ENCODE measurements at places on chromosomes 6 and 20.

GRCh38 chr6:137801352-137802114 lies 65.5 kb upstream of the TNFAIP3 start:
- DNase-seq: no peak

DNA sequence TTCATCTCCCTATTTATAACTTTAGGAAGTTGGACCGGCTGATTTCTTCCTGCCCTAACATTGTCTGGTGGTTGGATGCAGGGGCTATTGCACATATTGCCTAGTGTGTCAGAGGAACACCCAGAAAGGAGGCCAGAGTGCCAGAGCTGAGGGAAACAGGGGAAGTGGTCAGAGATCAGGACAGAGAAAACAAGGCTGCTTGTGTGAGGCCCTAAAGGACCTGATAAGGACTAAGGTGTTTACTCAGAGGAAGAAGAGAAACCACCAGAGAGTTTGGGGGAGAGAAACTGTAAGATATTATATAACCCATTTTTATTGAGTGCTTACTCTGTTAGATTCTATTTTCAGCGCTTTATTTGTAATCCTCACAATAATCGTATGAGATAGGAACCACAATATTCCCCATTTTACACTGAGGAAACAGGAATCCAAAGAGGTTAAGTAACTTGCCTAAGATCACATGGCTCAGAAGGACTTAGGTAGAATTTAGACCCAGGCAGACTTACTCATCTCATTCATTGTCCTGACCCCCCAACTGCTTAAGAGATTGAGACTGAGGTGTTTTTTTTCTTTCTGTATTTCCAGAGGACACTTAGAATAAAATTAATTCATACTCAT lies 54.0 kb upstream of the REV3L start:
- no peak for DNase-seq

GRCh38 chr6:146840641-146841040 lies 241.9 kb downstream of the ADGB start:
- DNase-seq: no peak

- peak; percentile 42 for DNase-seq
These were observed 2.2 kb downstream of the ZNFX1 start for GRCh38 chr20:49275636-49276035.

GRCh38 chr20:20024942-20025341 lies 7.8 kb downstream of the NAA20 start:
- DNase-seq: no peak

DNA sequence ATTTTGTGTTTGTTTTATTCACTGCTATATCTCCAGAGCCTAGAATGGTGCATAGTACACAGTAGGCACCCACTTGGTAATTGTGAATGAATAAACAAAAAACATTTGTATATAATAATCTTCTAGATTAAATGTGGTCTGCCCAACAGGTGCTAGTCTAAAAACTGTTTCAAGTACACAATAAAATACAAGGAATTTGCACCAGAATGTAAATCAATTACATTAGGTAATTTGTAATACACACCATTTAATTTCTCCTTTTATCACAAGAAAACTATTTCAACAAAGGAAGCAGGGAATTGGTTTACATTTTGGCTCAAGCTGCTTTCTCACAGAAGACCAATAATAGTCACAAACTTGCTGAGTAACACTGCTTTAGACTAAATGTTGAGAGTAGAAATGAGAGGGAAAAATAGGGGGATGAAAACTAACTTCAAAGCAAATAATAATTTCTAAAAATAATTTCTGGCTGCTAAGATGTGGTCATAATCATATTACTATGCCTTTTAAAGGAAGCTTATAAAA lies 22.1 kb downstream of the RUNX2 start:
- DNase-seq: no peak

GRCh38 chr6:73225396-73225795 lies at the start of gene KHDC1L:
TSS of gene KHDC1L (minus strand) at chr6:73225496. CDS start at chr6:73225408, 88 bp downstream.
- DNase-seq: no peak

- DNase-seq: no peak
These were observed 193.5 kb downstream of the SLC24A3 start for GRCh38 chr20:19405958-19406357.

GRCh38 chr6:130604841-130605399 lies 222.3 kb upstream of the SMLR1 start:
- no peak for DNase-seq

GRCh38 chr20:44650771-44651433 lies 597 bp downstream of the ADA start:
- no peak for DNase-seq

DNA sequence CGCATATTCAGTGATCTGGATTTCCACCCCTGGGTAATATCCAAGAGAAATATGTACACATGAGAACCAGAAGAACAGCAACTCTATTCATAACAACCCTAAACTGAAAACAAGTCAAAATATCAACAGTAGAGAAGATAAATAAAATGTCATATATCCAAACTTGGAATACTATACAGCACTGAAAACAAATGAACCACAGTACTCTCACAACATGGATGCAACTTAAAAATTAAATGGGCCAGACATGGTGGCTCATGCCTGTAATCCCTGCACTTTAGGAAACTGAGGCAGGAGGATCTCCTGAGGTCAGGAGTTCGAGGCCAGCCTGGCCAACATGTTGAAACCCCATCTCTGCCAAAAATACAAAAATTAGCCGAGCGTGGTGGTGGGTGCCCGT lies 16.5 kb upstream of the ATXN1 start:
- no peak for DNase-seq

DNA sequence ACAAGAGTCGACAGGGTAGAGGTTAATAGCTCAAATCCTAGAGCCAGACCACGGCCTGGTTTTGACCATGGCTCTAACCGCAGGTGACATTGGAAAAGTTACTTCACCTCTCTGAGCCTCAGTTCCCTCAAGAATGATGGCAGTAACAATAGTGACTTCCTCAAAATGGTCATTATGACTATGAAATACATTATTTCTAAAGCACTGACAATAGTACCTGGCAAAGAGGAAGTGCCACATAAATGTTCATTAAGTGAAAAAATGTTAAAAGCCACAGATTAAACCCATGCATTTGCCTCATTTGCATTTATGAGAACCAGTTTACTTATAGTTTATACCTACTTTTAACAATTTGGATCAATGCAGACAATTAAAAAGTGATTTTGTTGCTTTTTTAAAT lies 12.3 kb downstream of the BTBD3 start:
- no peak for DNase-seq

DNA sequence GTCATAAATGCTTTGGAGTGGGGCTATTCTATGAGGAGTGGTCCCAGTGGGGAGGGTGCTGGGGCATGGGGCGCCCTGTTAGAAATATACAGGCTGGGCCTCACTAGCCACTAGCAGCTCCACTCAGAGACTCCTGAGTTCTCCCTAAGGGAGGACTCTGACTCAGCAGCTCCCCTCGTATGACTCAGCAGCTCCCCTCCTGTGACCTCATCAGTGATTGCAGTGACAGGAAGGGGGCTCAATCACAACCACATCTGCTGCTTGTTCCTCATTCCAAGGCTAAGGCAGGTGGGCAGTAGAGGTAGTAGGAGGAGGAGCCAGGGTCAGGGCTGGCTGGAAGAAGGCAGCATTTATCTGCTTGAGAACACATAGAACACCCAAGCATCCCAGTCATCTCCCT lies 73.7 kb downstream of the PRND start:
- no peak for DNase-seq

DNA sequence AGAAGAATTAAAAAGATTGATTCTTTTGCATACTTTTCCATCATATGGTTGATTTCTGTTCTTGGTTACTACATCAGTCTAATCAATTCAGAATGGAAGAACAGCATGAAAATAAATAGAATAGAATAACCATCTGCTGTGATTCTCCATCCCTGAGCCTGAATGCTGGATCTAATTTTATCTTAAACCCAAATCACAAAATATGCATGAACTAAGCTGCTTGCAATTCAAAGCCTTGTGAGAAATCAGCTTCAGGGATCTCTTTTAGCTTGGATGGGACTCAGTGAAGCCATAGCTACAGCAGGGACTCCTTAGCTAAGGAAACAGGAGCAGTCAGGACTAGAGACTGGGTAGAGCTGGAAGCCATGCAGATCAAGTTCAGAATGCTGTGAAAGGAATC lies 74.1 kb downstream of the TPBG start:
- DNase-seq: no peak

DNA sequence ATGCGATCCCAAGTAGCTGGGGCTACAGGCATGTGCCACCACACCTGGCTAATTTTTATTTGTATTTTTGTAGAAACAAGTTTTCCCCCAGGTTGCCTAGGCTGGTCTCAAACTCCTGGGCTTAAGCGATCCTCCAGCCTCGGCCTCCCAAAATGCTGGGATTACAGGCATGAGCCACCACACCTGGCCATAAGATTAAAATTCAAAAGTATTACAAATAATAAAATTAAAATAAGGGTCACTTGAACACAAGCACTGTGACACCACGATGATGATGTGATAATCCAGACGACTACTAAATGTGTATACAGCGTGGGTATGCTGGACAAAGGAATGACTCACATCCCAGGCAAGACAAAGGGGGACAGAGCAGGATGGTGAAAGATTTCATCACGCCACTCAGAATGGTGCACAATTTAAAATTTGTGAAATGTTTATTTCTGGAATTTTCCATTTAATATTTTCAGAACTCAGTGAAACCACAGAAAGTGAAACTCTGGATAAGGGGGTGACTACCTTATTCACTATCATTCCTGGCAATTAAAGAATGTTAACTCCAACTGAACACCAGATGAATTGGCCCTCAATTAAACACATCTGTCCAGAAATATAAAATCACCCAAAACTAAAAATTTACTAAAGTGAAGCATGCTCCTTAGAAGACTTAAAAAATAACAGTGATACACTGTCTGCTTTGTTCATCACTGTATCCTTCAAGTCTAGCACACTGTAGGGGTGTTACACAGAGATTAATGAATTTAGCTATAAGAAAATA lies 13.1 kb downstream of the B4GALT5 start:
- no peak for DNase-seq

- DNase-seq: no peak
These were observed 64.5 kb downstream of the EYA2 start for GRCh38 chr20:46959081-46959692.

GRCh38 chr6:27091661-27092315 lies 155.7 kb upstream of the PRSS16 start:
- no peak for DNase-seq

GRCh38 chr20:36777576-36777975 lies 4.0 kb upstream of the DSN1 start:
- DNase-seq: no peak

DNA sequence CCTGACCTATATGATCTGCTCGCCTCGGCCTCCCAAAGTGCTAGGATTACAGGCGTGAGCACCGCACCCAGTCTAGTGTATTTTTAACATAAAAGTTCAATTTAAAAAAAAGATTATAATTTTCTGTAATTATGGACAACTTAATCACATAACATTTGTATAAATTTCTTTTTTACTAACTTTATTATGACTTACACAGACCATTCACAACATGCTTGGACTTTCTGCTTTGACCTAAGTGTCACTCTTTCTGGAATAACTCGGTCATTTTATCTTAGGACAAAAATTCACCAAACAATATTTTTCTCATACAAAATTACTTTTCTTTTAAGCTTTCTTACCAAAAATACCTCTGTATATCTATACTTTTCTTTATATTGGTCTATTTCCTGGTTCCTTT lies 15.4 kb upstream of the IL22RA2 start:
- DNase-seq: no peak

- no peak for DNase-seq
These were observed 158.1 kb upstream of the AKAP12 start for GRCh38 chr6:151081656-151082055.

GRCh38 chr6:82144852-82145340 lies 102.6 kb downstream of the IBTK start:
- DNase-seq: no peak

- DNase-seq: no peak
These were observed 60.5 kb downstream of the GMDS start for GRCh38 chr6:2184700-2185455.

- DNase-seq: no peak
These were observed 72.3 kb downstream of the CARMIL1 start for GRCh38 chr6:25351485-25351884.

GRCh38 chr6:152532556-152533422 lies 104.4 kb downstream of the SYNE1 start:
- DNase-seq: no peak

GRCh38 chr6:37019065-37019450 lies 13.6 kb downstream of the FGD2 start:
- peak; percentile 34 for DNase-seq

- DNase-seq: no peak
These were observed 37.7 kb downstream of the ZBTB9 start for GRCh38 chr6:33492093-33492492.

DNA sequence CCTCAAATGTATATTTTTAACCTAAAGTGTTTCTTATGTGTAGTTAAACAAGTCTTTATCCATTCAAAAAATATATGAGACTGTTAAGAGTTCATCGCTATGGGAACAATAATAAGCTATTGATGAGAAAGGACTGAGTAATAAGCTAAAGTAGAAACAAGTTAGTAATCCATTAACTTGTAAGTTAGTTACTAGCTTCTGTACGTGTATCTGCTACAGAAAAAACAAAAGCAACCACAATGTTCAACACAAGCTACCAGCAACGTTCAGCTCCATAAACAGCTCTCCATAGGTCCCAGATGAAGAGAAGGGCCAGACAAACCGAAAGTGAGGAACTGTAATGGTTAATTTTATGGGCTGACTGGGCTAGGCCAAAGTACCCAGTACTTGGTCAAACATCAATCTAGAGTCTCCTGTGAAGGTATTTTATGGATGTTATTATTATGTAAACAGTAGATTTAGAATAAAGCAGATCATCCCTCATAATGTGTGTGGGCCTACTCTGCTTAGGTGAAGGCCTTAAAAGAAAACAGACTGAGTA lies 33.8 kb upstream of the FAM135A start:
- DNase-seq: no peak

GRCh38 chr6:20461576-20461975 lies 59.9 kb downstream of the E2F3 start:
- DNase-seq: no peak

DNA sequence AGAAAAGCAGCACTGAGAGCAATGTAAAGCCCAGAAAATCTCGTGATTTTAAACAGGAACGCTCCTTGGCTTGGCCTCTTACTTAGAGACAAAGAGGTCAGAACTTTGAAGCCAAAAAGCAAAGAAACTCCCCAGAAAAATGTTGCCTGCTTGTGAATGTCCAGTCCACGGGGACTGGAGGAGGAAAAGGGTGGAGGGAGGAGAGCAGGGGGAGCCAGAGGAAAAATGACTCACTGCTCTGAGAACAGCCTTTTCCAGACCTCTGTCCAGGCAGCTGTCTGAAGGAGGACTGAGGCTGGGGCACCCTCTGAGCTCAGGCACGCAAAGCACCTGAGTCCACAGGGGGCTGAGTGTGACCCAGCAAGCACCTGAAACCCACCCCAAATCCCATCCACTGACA lies 64.7 kb downstream of the TRAM2 start:
- DNase-seq: no peak

- no peak for DNase-seq
These were observed 847.0 kb downstream of the PHF3 start for GRCh38 chr6:64482631-64483030.
